ENCODE measurements at places on chromosomes 7 and 10. TPM values are rescaled to one million over a fixed set of nuclear protein-coding genes. Genes with fewer than 3 reads are reported as not detected.

The WNT8B gene
- total RNA-seq: not detected

The FIGNL1 gene
- 3.3 TPM for total RNA-seq

The ADARB2 gene
- 0.81 TPM for total RNA-seq

The GLI3 gene
- total RNA-seq: 0.88 TPM

The TLX1 gene
- 1.3 TPM for total RNA-seq

The SSMEM1 gene
- total RNA-seq: not detected

The SEMA3E gene
- total RNA-seq: 0.45 TPM

The ASAH2B gene
- total RNA-seq: 5.2 TPM

The PCDH15 gene
- not detected for total RNA-seq

The CALHM3 gene
- not detected for total RNA-seq

The PIP gene
- not detected for total RNA-seq

The SFTPA1 gene
- 4.6 TPM for total RNA-seq

The RPP30 gene
- total RNA-seq: 8.4 TPM

The CYP2E1 gene
- 3,844 TPM for total RNA-seq

The MIOS gene
- 14.4 TPM for total RNA-seq

The HTR5A gene
- total RNA-seq: not detected

The SLC13A1 gene
- total RNA-seq: 0.13 TPM

The NUTM2E gene
- total RNA-seq: 0.08 TPM

The ZNF117 gene
- 2.6 TPM for total RNA-seq

Measured in left lobe of liver (tissue), 2 donors.